ENCODE measurements at places on chromosomes 3 and 15.

DNA sequence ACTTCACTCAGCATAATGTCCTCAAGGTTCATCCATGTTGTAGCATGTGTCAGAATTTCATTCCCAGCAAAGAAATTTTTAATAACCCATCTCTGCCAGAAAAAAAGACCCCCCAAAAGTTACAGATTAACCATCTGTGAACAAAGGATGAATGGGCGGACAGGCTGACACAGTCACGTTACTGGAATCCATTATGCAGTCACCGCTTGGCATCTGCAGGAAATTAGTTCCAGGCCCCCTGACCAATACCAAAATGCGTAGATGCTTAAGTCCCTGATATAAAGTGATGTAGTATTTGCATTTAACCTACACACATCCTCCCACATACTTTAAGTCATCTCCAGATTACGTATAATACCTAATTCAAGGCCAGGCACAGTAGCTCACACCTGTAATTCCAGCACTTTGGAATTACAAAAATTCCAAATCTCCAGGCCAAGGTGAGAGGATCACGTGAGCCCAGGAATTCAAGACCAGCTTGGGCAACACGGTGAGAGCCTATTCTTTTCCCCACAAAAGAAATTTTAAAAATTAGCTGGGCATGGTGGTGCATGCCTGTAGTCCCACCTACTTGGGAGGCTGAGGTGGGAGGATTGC is 1.5 kb upstream of the SLC12A8 start:
- DNase-seq = no peak

- no peak for DNase-seq
Measured at GRCh38 chr3:149686996-149687395, 29.2 kb upstream of the WWTR1 start.

- no peak for DNase-seq
Measured at GRCh38 chr3:187072511-187072910, 66.8 kb downstream of the RPL39L start.

DNA sequence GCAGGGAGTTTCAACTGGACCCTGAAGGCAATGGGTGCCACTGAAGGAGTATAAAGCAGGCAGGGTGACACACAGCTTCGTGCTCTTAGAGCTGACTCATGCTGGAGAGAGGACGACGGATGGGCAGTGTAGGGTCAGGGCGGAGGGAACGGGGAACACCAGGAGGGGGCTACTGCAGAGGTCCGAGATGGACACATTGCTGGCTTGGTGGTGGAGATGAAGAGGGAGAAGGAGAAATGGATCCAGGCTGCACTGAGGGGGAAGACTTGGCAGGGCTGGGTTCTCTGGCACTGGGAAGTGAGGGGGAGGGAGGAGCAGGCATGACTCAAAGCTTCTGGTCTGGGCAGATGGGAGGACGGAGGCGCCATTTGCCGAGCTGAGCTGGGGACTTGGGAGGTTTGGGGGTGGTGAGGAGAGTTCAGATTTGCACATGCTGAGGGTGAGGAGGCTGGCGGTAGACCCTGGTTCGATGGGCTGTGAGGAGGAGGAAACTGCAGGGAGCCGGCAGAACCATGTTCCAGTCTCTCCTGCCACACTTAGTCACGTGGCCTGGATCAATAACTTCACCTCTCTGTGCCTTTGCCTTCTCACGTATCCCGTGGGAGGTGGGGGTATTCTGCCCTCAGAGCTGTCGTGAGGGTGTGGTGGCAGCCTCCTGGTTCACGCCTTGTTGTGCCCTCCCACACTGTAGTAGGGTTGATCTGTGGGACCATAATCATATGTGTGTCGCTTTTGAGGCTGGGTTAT is 4.6 kb upstream of the KCTD6 start:
- peak; percentile 31 for DNase-seq

GRCh38 chr3:58537412-58538301 is 667 bp upstream of the ACOX2 start:
- no peak for DNase-seq

DNA sequence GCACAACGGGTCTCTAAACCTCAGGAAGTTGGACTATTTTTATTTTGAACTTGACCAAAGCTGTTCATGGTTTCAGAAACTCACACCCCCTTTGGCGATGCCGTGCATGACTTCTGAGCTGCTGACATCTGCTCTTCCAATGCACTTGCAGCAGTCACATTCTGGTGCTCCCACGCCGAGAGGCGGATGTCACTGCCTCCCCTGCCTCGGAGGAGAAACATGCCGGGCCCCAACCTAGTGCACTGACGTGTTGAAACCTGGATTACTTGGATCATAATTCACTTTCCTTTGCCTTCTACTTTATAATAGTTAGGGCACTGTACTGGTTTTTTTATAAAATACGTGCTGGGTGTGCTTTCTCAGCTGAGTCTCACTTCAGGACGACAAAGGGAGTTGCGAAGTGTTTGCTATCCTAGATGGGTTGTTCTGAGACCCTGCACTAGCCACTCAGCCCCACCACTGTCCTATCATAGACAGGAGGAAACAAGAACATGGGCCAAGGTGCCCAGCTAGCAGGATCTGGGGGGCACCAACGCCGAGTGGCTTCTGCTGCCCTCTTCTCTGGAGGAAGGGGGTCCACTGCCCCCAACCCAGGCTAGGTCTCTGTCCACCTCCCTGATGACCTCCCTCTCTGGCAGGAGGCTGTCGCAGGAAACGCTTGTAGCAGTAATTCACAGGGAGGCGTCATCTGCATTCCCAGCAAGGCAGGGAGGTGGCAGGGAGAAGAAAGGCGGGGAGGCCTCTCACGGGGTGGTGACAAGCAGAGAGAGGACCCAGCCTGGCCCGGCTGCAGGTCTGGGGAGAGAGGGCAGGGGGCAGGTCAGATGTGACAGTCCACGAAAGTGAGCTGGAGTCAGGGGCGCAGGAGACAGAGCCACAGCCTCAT is 158.8 kb upstream of the IQSEC1 start:
- DNase-seq = no peak

All from A549 (cell line).